ENCODE measurements at places on chromosomes 13 and 19.

- peak; percentile 89 for DNase-seq
Observed at GRCh38 chr13:76293346-76293745, 592.9 kb downstream of the KCTD12 start.

GRCh38 chr13:85230691-85231093 is 568.5 kb downstream of the SLITRK6 start:
- peak; percentile 34 for DNase-seq

DNA sequence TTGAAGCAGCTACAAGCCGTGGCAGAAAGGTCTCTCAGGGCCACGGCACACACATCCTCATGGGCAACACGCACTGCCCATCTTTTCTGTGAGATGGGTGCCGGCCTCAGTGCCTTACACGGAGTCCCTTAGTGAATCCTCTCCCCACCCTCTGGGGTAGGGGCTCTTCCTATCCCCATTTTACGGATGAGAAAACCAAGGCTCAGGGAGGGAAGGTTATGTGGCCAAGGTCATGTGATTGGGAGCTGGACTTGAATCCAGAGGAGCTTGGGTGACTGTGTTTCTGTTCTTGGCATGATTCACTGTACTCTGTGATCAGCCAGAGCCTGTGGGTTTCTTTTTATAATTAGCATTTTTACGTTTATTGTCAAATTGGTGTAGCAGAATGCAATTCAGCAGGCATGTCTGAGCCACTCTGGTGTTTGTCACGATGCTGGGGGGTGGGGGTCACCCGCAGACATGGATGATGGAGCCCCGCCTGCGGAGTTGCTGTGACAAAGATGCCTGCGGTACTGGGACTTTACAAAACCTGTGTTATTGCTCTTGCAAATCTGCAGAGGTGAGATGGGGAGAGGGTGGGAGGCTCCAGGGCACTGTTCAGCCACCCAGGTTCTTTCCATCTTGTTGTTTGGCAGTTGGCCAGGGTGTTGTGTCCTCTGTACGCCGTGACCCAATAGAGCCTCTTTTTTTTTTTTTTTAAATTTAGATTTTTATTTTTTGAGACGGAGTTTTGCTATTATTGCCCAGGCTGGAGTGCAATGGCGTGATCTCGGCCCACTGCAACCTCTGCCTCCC is 4.5 kb downstream of the SCN1B start:
- no peak for DNase-seq

- no peak for DNase-seq
Observed at GRCh38 chr13:43764349-43764748, 22.4 kb downstream of the ENOX1 start.

DNA sequence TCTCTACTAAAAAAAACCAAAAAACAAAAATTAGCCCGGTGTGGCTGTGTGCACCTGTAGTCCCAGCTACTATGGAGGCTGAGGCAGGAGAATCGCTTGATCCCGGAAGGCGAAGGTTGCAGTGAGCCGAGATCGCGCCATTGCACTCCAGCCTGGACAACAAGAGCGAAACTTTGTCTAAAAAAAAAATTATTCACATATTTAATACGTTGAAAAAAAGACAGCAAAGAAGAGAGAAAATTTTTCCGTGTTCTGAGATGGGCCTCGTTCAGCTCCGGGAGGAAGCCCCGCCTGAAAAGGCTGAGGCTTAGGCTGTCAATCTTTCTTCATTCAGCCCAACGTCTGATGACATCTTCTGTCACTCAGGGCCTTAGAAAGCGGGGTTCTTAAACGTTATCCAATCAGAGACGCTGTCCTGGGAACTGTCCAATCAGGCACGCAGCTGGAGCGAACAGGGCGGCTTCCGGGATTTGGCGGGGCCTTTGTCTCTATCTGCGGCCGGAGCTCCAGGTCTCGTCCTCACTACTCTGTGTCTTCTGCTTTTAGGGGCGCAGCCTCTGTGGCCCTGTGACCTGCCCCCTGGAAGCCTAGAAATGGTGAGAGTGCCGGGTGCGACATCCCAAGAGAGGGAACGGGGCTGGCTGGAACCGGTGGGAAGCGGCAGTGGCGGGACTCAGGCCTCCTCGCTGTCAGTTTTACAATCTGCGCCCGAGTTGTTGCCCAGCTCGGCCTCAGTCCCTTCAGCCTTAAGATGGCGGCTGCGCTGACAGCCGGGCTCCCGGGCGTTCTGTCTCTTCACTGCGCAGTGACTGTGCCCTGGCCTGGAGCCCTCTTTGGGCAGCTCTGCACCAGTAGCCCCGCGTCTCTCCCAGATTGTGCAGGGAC is at the start of gene ZNF726:
Gene ZNF726, plus strand, starts transcription at position 485 of the 885 bp plus-strand sequence. Its CDS starts 109 bp downstream, at position 594.
- DNase-seq = peak; percentile 98

GRCh38 chr13:57452228-57452627 is 179.3 kb upstream of the PCDH17 start:
- no peak for DNase-seq

DNA sequence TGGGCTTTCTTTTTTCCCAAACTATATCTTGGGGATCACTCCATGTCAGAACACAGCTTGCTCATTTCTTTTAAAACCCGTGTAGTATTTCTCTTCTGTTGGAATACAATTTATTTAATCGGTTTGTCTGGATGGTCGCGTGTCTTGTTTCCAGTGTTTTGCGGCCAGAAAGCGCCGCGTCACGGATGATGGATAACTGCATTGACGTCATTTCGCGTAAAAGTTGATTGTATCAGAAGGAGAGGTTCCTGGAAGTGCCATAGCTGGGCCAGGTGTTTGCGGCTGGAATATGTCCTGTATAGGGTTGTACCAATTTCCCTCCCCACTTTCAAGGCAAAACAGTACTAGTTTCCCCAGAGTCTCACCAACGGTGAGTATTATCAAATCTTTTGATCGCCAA is 9.7 kb downstream of the ACTL9 start:
- DNase-seq = no peak

DNA sequence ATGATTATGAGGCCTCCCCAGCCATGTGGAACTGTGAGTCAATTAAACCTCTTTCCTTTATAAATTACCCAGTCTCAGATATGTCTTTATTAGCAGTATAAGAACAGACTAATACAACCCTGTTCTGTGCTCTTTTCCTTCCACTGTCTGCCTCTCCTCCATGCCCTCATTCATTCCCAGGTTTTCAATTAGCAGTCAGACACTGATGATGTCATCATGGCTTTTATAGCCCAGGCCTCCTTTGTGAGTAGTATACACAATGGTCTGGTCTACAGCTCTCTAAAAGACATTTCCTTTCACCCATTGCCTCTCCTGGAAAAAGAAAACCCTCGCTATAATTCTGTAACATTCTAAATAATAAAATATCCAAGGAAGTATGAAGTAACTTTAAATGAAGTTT is 25.5 kb downstream of the FGF14 start:
- DNase-seq = no peak

DNA sequence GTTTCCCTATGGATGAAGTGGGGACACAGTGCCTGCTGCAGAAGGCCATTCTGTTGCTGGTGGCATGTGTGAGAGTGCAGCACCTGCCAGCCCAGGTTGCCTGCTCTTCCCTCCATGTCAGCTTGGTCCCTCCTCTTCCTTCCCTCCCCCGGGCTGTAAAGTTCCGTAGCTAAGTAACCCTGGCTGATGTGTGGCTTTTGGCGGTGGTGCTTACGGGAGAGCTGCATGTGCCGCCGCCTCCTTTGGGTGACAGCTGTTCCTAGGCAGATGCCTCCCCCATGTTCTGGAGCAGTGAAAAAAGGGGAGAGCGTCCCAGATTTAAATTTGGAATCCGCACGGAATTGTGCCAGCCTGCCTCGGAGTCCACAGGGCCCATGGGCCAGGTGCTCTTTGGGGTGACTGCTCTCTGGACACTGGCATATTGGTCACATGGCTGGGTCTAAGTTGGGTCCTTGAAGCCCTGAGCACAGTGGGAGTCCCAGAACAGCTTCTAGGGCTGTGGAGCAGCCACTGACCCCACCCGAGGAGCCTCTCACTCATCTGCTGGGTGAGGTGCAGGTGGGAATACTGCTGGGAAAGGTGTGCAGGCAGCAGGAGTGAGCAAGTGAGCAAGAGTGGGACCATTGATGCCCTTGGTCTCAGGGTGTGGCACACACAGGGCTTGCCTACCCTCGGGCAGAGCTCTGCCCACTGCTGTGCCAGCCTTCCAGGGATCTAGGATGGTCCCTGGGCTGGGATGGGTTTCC is 33.1 kb upstream of the ZNF536 start:
- no peak for DNase-seq

DNA sequence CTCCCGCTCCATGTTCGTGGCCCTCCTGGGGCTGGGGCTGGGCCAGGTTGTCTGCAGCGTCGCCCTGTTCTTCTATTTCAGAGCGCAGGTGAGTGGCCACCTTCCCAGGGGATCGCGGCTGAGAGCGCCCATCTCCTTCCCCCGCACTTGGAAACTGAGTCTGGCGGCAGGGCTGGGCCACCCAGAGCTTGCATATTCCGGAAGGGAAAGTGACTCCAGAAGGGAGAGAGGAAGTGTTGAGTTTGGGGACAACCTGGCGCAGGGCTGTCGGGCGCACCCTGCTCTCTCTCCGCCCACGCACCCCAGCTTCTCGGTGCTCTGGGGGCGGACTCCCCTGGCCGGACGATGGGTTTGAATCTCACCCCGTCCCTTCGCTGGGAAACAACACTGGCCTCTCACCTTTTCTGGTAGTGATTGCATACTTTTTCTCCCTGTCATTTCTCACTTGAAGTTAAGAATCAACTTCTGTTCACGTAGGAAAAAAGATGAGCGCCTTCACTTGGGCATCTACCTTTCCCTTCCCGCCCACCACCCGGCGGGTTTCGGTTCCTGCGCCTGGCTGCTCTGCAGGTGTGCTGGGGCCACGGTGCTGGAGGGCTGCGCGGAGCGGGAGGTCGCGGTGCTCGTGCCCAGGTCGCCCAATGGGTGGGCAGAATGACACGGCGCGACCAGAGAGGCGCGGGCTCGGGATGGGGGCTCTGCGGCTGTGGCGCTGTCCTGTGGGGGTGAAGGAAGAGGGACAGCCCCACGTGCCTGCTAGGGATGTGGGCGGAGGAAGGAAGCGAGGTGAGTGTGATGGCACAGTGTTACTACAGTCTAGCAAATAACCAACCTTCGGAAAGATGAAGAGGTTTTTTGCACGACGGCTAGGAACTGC is 721 bp downstream of the TNFSF11 start:
- DNase-seq = no peak

GRCh38 chr19:41373993-41374392 is 2.3 kb upstream of the TMEM91 start:
- peak; percentile 87 for DNase-seq

GRCh38 chr13:99320693-99321481 is 13.7 kb upstream of the GPR183 start:
- peak; percentile 92 for DNase-seq

- no peak for DNase-seq
Observed at GRCh38 chr19:27885359-27885758, 1327.6 kb downstream of the UQCRFS1 start.

- DNase-seq = no peak
Observed at GRCh38 chr19:55489711-55490477, 1.7 kb downstream of the SSC5D start.

GRCh38 chr19:8143041-8143440 is 6.4 kb downstream of the FBN3 start:
- DNase-seq = no peak

GRCh38 chr13:19985219-19985556 is 26.7 kb downstream of the ZMYM2 start:
- no peak for DNase-seq
